ENCODE measurements at places on chromosomes 13 and 19.

- no peak for DNase-seq
Observed at GRCh38 chr13:48125794-48126228, 30.9 kb upstream of the MED4 start.

GRCh38 chr19:29278716-29279115 lies 65.8 kb upstream of the UQCRFS1 start:
- no peak for DNase-seq

DNA sequence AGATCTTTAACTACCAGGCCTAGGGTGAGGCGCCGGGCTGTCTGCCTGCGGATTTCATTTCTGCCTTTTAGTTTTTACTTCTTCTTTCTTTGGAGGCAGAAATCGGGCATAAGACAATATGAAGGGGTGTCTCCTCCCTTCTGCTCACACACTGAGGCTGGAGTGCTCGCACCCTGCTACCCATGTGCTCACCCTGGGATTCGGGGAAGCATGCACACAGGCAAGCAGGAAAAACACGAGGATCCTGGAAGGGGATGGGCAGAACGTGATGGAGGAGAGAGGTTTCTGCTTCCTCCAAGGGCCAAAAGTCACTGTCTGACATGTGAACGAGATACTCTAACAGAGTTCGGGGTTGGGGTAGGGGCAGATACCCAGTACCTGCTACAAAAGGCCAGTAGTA lies 28.4 kb downstream of the ZNF823 start:
- DNase-seq = no peak

DNA sequence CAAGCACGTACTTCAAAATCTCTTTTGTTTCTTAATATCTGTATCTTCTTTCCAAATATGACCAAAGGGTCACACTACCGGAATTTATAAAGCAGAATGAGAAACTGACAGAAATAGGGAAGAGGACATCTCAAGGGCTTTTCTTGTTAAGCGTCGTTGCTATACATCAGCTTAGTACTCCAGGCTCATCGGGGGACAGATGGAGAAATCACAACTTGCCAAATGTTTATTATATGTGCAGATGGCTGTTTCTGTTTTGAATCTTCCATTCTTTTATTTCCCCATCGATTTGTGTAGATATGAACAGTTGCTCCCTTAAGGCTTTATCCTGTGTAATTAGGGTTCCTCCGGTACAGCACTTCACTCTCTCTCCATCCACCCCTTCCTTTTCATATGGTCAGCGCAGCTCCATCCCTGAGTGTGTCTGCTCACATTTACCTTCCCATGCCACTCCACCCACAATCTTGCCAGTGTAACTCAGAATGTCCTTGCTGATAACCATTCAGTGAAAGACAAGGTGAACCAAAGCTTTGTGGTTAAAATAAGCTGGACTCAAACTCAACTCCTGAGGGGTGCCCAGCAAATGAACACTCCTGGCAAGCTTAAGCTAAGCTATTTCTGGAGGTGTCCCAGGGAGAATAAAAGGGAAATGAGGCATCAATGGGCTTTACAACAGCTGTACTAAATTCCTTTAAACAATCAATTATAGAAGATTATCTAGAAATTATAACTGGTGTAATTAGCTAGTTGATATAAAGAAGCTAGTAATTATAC lies 51.3 kb downstream of the TBC1D4 start:
- DNase-seq = no peak

DNA sequence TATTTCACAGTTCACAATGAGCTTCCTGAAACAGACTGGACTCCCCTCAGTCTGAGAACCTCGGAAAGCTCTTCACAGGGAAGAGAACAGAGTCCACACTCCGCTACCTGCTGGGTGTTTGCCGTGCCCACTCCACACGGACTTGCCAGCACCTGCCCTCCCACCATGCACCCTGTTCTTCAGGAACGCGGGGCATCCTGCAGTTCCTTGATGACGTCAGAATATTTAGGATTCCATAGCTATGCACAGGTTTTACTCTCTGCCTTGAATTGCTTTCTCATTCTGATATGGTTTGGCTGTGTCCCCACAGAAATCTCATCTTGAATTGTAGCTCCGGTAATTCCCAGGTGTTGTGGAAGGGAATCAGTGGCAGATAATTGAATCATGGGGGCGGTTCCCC lies 74.4 kb upstream of the FARP1 start:
- no peak for DNase-seq

GRCh38 chr19:12953138-12953798 lies 3.8 kb downstream of the GADD45GIP1 start:
- no peak for DNase-seq

- no peak for DNase-seq
Observed at GRCh38 chr13:43170506-43170905, 147.1 kb downstream of the DNAJC15 start.

GRCh38 chr13:34587576-34587975 lies 354.5 kb upstream of the NBEA start:
- no peak for DNase-seq

DNA sequence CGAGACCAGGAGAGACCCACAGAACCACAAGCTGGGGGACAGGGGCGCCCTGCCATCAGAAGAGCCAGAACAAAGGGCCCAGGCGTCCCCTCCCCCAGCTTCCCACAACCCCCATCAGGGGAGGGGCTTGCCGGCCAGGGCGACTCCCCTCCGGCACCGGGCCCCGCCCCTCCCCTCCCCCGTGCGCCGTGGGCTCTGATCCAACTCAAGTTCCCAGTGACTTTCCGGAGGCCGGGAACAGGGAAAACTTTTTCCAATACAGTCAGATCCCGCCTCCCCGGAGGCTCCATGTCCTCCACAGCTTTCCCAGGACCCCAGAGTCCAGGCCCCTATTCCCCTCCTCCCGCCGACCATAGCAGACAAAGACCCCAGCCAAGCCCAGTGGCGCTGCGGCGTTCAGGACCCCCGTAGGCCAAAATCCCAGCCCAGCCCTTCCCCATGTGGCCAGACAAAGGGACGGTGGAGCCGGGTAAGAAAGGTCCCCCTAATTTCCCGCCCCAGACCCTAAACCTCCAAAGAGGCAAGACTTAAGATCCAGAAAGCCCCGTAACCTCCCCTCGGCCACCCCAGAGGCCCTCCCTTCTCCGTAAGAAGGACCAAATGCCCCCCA lies 673 bp downstream of the TEAD2 start:
- DNase-seq = peak; percentile 52

GRCh38 chr19:23287620-23288019 lies 37.4 kb upstream of the ZNF724 start:
- DNase-seq = no peak

- no peak for DNase-seq
Observed at GRCh38 chr19:1290703-1291651, 5.3 kb downstream of the EFNA2 start.

- DNase-seq = no peak
Observed at GRCh38 chr13:22130254-22130653, 459.4 kb downstream of the FGF9 start.

GRCh38 chr13:75544681-75545330 lies 4.8 kb upstream of the UCHL3 start:
- DNase-seq = no peak

GRCh38 chr19:48954595-48955307 lies at the start of gene BAX:
Gene BAX, plus strand, starts transcription at chr19:48954875. Its CDS starts 54 bp downstream, at chr19:48954929.
- peak; percentile 98 for DNase-seq

GRCh38 chr13:53545340-53545941 lies 516.8 kb downstream of the OLFM4 start:
- no peak for DNase-seq

DNA sequence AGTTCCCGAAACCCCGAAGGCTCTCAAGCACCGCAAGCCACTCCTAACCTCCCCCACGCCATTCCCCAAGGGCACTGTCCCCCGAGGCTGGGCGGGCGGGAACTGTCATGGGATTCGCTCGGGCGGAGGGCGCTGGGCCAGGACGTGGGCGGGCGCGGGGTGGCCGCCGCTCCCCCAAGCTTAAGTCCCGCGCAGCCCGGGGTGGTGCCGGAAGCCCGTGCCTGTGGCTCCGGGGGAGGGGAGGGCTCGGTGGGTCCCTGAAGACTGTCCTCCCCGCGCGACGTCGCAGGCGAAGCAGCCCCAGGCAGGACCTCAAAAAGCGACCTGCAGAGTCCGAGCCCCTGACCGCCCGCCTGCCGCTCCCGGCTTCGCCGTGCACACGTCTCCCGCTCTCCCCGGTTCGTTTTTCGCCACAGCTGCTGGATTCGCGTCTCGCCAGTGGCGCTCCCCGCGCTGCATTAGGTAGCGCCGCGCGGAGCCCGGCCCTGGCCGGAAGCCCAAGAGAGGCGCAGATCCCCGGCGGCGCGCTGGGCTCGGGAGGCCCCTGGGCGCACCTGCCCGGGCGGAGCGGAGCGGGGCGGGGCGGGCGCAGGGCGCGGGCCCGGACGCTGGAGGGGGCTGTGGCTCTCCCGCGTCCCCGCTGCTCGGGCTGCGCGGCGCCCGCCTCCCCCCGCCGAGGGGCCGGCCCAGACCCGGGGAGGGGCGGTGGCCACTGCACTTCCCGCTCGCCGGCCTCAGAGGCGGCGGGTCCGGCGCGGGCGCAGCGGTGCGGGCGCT lies at the start of gene FARP1:
Gene FARP1 (plus strand): TSS at position 715 of the 777 bp plus-strand sequence. CDS start 70,149 bp downstream, outside the sequence.
- peak; percentile 45 for DNase-seq

DNA sequence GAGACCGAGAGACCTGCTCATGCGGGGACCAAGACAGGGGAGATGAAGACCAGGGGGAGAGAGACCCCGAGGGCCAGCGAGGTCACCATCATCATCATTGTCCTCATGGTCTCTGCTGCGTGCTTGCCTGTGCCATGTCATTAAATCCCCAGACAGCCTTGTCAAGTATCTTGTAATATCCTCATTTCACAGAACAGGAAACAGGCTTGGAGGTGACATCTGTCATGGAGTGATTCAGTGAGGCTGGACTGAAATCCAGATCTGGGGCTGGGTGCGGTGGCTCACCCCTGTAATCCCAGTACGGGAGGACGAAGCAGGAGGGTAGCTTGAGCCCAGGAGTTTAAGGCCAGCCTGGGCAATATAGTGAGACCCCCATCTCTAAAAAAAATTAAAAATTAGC lies 5.9 kb upstream of the NANOS2 start:
- no peak for DNase-seq

- no peak for DNase-seq
Observed at GRCh38 chr13:36673352-36673751, 468 bp upstream of the SERTM1 start.

GRCh38 chr19:42594617-42595489 lies at the start of gene CEACAM8:
Gene CEACAM8, minus strand, starts transcription at chr19:42594924. Its CDS starts 96 bp downstream, at chr19:42594828.
- no peak for DNase-seq

- no peak for DNase-seq
Observed at GRCh38 chr19:11142528-11143171, 12.9 kb downstream of the SPC24 start.

DNA sequence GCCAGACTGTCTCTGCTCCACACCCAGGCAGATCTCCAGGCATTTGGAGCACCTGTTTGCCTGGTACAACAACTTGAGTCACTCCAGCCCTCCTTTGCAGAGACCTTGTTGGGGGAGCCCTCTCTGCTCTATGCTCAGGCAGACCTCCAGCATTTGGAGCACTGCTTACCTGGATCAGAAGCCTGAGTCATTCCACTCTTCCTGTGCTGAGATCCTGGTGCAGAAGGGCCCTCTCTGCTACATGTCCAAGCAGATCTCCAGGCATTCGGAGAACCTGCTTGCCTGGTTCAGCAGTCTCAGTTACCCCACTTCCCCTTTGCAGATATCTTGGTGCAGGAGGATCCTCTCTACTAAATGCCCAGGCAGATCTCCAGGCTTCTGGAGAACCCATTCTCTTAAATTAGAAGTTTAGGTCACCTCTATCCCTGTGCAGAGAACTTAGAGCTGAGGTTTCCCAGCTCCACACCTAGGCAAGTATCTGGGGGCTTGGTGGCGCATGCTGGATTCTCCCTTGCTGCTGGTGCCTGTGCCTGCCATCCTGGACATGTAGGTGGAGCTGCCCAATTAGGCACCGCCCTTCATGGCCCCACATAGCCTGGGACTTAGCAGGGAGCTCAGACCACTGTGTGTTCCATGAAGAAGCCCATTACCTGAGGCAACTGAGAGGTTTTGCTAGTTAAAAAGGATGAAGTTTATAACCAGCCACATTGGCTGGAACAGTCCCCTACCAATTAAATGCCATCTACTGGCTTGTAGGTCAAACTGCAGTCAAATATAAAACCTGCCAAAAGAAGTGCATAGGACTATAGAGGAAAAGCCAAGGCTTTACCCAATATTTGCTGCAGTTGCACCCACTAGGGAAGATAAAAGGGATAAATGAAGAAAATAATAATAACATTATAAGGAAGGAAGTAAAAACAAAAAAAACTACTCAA lies 97.6 kb upstream of the SLITRK6 start:
- no peak for DNase-seq

DNA sequence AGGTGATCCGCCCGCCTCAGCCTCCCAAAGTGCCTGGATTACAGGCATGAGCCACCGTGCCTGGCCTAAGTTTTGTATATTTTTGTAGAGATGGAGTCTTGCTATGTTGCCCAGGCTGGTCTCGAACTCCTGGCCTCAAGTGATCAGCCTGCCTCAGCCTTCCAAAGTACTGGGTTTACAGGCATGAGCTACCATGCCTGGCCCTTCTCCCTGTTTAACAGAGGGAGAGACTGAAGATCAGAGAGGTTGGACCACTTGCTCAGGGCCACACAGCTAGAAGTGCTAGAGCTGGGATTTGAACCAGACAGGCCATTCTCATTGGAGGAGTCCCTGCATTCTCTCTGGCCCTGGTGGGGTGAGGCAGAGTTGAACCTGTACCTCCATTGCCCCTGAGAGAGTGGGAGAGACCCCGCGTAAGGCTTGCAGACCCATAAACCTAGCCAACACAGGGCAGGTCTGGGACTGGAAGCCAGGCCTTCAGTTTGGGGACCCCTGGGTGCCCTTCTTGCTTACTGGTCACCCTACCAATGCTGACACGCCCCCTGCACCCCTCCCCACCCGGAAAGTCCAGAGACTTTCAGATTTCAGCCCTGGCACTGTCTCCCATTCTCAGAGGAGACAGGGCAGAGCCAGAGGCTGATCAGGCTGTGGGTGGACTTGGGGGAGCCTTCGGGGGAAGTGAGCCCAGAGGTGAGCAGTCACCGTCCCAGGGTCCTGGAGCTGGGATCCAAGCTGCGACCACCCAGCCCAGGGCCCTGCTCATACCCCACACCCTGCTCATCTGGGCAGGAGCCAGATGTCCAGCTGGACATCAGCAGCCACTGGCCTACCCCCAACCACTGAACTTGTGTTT lies 13.3 kb downstream of the TTYH1 start:
- DNase-seq = no peak

- DNase-seq = no peak
Observed at GRCh38 chr19:39208175-39208795, 4.2 kb upstream of the SYCN start.

DNA sequence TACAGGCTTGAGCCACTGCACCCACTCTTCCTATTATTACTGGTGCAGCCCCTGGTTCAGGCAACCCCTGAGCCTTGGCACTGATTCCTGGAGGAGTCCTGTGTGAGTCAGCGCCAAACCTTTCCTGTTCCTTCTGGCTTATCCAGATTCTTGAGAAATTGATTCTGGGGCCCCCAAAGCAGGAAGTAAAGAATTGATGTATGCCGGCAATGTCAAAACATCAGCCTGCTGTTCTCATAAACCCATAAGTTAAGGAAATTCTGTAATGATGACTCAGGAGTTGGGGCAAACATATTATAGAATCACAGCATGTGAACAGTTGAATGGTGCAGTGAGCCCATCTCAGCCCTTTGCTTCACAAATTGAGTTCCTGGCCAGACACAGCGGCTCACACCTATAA lies 1.4 kb upstream of the OR7G3 start:
- DNase-seq = no peak

All from stimulated activated CD8-positive, alpha-beta memory T cell treated with anti-CD3 and anti-CD28 coated beads, Interleukin-4, amount 100 ng/mL, for 48 hours (primary cell).